ENCODE measurements at places on chromosomes 11 and 22. TPM values are rescaled to one million over a fixed set of nuclear protein-coding genes. Genes with fewer than 3 reads are reported as not detected.

The TOP3B gene
- 22.5 TPM for total RNA-seq

The KCNE3 gene
- 26.6 TPM for total RNA-seq

The FOLH1 gene
- 2.6 TPM for total RNA-seq

The SMC1B gene
- 0.10 TPM for total RNA-seq

The OR2AG1 gene
- not detected for total RNA-seq

DNA sequence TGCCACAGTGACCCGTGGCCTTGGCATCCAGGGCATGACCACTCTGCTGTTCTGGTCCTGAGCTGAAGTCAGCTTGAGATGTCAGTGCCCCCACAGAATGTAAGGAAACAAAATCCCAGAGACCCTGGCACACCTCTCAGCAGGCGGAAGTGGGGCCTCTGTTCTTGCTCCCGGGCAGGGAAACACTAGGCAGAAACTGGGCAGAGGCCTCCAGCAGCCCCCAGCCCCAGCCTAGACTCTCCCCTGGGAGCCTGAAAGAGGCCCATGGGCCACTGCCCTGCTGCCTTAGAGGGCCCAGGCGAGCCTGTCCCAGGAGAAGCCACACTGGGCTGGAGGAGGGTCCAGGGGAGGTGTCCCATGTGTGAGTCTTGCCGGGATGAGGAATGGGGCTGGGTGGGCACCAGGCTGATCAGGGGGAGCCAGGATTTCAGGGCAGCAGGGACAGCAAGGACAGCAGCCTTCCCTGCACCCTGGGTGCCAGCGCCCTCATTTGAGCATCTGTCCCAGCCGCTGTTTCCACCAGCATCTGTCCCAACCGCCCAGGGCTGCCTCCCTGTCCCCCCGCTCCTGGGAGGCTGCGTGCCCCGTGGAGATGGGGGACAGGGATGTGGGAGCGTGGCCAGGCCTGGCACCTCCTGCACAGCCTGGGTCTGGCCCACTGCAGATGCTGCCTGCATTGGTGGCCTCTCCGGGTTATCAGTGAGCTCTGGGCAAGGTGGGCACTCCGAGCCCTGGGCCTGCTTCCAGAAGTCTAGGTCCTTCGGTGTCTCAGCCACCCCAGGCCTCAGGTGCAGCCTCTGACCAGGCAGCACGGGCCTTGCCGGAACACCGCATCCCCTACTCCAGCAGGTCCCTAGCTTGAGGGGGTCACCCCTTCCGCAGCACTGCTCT lies 1072.4 kb downstream of the BRD1 start:
- H3K36me3 ChIP-seq, result no peaks in the 10 kb centered on the region
- no peak overlapping the region for H3K27ac ChIP-seq
- H3K4me3 ChIP-seq, result no peak overlapping the region
- H3K4me1 ChIP-seq, result no peaks in the 10 kb centered on the region

GRCh38 chr22:32617271-32617670 lies 142.7 kb downstream of the FBXO7 start:
- H3K27me3 ChIP-seq, result no peaks in the 10 kb centered on the region
- no peaks in the 10 kb centered on the region for H3K4me1 ChIP-seq
- DNase-seq, result no peak

GRCh38 chr22:45208993-45209838 lies 31.5 kb downstream of the KIAA0930 start:
- no peak overlapping the region for H3K4me3 ChIP-seq
- H3K27ac ChIP-seq, result no peak overlapping the region
- no peak for DNase-seq
- no peaks in the 10 kb centered on the region for H3K36me3 ChIP-seq

DNA sequence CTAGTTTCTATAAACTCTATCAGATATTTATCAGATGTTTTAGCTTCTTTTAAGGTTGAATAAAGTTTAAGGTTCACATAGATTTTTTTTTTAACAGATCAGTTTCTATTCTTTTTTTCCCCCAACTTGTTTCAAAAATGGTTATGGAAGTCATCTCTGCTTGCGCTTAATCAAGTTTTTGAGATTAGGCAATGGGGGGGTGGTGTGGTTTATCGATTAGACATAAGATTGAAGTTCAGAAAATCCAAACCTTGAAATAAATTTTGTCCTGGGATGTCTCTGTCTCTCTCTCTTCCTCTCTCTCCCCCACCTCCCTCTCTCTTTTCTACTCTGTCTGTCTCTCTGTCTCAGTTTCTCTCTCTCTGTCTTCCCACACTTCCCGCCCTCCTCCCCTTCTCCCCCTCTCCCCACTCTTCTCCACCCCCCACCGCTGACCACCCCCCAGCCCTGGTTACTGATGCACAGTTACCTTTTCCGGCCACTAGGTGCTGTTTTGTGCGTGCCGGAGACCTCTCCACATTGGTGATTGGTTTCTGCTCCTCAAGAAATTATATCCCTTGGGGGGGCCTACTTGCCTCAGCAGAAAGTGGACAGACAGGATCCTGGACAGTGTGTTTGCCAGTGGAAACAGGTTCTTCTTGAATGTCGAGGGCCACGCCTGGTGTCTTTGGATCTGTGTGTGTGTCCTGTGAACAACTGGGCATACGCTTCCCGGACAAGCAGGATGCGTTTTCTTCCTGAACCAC lies 29.7 kb upstream of the ANO1 start:
- H3K36me3 ChIP-seq, result no peaks in the 10 kb centered on the region
- no peaks in the 10 kb centered on the region for H3K27me3 ChIP-seq
- DNase-seq, result no peak
- no peak overlapping the region for H3K4me3 ChIP-seq
- no peaks in the 10 kb centered on the region for H3K4me1 ChIP-seq

GRCh38 chr11:9899676-9900075 lies 235.8 kb downstream of the SWAP70 start:
- no peak overlapping the region for H3K27ac ChIP-seq
- no peak for DNase-seq
- H3K4me3 ChIP-seq, result no peak overlapping the region

- H3K27ac ChIP-seq, result peak overlapping the region; percentile 84
- peaks cover 60% of the 10 kb centered on the region for H3K4me1 ChIP-seq
- H3K27me3 ChIP-seq, result no peaks in the 10 kb centered on the region
- no peaks in the 10 kb centered on the region for H3K36me3 ChIP-seq
These were observed 10.1 kb downstream of the C11orf91 start for GRCh38 chr11:33690290-33691065.

DNA sequence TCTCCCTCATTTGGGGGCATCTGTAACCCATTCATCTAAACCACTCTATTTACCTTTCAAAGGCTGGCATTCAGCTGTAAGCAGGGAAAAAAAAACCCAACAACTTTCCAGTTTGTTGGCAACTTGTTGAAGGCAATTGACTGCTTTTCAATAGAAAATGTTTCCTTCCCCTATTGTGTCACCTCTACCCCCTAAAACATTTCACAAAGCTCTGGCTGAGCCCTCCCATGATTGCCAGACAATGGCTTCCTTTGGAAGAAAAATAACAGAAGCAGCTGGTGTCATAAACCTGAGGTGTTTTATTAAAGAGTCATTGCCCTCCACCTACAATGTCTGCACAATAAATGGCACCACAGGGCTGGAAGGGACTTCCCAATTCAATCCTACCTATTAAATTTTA lies 22.1 kb upstream of the PSMA1 start:
- no peak overlapping the region for H3K4me3 ChIP-seq
- no peaks in the 10 kb centered on the region for H3K27me3 ChIP-seq
- H3K36me3 ChIP-seq, result no peaks in the 10 kb centered on the region
- no peak for DNase-seq
- H3K4me1 ChIP-seq, result no peaks in the 10 kb centered on the region

DNA sequence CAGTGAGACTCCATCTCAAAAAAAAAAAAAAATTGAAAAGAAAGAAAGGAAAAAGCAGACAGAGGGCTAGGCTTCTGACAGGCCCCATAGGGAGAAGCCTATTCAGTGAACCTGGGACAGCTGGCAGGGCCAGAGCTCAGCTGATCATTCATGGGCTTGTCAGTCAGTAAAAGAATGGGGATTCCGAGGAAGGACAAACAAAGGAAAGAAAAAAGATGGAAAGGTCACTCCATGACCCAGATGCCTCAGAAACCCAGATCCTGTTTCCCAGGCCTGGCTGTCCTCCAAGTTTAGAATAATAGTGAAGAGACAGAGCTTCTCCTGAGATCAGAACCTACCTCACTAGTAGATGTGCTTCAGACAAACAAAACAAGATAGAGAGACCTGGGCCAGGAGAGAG lies 34.3 kb upstream of the ASPHD2 start:
- DNase-seq, result no peak
- no peak overlapping the region for H3K27ac ChIP-seq
- H3K4me3 ChIP-seq, result no peak overlapping the region
- no peaks in the 10 kb centered on the region for H3K27me3 ChIP-seq
- no peaks in the 10 kb centered on the region for H3K36me3 ChIP-seq
- H3K4me1 ChIP-seq, result no peaks in the 10 kb centered on the region

DNA sequence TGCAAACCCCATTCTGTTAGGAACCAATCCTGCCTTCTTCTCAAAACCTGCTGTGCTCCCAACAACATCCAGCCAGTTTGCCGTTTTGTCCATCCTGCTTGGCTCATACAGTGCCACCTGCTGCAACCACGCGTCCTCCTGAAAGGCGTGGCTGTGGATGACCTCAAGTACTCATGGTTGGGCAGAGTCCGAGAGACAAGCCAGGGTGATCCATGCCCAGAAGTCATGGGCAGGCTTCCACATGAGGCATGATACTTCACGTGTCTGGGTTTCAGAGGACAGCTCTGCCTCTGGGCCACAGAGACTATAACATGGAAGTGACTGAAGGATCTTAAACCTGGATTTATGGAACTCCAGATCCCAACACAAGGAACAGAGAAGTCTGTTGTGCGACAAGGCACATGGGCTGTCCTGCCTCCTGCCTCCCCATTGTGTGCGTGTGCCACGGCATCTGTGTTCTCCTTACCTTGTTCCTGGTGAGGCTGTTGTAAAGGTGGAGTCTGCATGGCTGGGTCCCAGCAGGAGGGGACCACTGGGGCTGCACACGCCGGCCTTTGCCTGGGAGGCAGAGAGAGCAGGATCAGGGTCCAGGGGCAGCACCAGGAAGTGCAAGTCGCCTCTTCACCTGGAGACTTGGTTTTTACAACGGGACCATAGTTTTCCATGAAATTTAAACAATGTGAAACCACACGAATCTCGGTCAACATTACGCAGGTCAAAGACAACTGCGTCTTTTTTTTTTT lies 15.4 kb downstream of the CARS1 start:
- H3K4me3 ChIP-seq, result no peak overlapping the region
- peaks cover 83% of the 10 kb centered on the region for H3K36me3 ChIP-seq
- no peaks in the 10 kb centered on the region for H3K27me3 ChIP-seq
- H3K4me1 ChIP-seq, result peaks cover 14% of the 10 kb centered on the region

DNA sequence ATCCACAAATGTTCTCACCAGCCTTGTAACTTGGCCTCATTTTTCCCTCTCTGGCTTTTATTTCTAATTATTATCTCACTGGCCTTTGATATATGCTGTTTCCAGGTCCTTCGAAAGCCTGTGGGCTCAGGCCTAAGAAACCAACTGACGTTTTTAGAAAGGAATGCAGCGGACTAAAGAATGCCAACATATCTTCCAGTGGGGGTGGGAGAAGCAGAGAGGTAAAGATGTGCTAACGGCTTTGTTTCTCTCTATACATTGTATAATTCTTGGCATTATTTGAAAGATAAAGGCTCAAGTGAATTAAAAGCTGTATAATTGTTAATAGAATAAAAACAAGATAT lies 28.2 kb downstream of the OR6Q1 start:
- H3K36me3 ChIP-seq, result no peaks in the 10 kb centered on the region
- peaks cover 4% of the 10 kb centered on the region for H3K4me1 ChIP-seq
- no peak overlapping the region for H3K4me3 ChIP-seq
- no peak overlapping the region for H3K27ac ChIP-seq

DNA sequence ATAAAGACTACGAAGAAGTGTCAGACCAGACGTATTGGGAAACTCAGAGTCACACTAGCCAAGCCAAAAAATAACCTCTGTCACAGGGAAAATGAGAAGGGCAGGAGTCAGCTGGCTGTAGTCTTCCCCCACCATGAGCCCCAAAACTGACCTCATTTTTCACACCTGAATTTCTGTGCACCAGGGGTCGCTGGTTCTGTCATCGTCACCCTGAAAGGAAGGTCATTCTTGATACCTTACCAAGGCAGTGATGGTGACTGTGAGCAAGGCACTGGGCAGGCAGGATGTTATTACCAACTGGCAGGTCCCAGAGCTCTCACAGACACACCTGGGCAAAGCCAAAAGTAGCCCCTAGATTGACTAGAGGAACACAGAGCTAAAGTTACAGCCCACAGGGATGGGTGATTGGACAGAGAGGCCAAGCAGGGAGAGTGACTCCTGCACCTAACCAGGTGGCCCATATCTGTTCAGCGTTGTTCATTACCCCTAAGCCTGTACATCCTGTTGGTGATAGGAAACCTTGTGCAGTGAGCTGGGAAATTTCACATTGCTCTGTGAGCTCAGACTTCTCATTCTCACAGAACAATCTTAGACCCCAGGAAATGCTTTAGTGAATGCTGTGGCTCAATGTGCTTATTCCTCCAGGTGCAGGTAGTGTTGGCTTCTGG lies 32.3 kb upstream of the OR56A1 start:
- no peak overlapping the region for H3K4me3 ChIP-seq
- no peaks in the 10 kb centered on the region for H3K27me3 ChIP-seq
- no peaks in the 10 kb centered on the region for H3K36me3 ChIP-seq
- no peaks in the 10 kb centered on the region for H3K4me1 ChIP-seq
- no peak overlapping the region for H3K27ac ChIP-seq

- H3K4me1 ChIP-seq, result no peaks in the 10 kb centered on the region
- no peaks in the 10 kb centered on the region for H3K36me3 ChIP-seq
- H3K4me3 ChIP-seq, result no peak overlapping the region
- no peak for DNase-seq
These were observed 6.6 kb downstream of the TREH start for GRCh38 chr11:118672846-118673245.

DNA sequence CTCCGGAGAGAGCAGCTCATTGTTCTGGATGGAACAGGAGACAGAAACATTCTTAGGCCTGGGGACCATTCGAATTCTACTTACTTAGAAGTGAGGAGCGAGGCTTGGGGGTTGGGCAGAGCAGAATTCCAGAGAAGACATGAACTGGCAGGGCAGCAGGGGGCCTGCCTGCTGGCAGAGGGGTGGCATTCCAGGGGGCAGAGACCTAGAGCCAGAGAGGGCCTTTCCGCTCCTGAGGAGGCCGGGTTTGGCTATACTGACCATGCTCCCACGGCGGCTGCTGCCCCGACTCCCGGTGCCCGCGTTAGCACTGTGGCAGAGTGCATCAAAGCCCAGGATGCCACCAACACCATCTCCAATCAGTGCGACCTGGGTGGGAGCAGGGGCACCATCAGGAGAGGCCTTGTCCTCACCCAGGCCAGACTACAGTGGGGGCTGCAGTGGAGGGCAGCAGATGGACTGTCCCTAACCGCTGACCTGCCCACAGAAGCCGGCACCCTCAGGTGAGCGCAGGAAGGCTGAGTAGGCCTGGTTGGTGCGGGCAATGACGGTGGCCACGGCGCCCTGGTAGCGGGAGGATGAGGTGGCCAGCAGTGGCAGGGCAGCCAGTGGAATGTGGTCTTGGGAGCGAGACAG lies 7.4 kb downstream of the PITPNM1 start:
- H3K4me1 ChIP-seq, result no peaks in the 10 kb centered on the region
- peak; percentile 67 for DNase-seq
- H3K27ac ChIP-seq, result no peak overlapping the region
- H3K27me3 ChIP-seq, result no peaks in the 10 kb centered on the region
- no peaks in the 10 kb centered on the region for H3K36me3 ChIP-seq

All from left lung (tissue), 14 donors.